ENCODE measurements at places on chromosomes 6 and 20. TPM values are rescaled to one million over a fixed set of nuclear protein-coding genes. Genes with fewer than 3 reads are reported as not detected.
A peak's percentile ranks its signal among the peaks of the same experiment; 100 is the strongest.

DNA sequence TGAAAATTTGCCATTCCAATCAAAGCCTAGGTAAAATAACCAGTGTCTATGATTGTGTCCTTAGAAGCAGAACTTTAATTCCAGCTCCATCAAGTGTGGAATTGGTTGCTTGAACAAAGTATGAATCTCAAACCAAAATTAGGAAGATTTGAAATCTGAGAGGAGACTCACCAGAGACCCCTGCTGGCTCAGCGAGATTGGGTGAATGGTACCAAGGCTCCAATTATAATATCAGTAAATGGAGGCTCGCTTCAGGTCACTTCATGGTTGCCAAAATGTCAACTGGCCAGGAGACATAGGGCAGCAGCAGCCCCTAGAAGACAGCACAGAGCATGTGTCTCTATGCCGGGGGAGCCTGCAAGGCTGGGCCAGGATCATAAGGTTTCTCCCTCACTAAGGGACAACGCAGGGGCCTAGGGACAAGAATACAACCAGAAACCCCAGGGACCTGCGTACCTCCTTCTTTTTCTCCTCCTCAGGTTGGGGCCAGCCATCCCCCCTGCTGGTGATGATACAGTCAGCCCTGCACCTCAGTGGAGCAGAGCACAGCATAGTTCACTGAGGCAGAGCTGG, 14.0 kb downstream of the RBL1 start:
- DNase-seq: peak; percentile 51

GRCh38 chr6:141598487-141598886, 534.2 kb upstream of the GJE1 start:
- no peak for DNase-seq

DNA sequence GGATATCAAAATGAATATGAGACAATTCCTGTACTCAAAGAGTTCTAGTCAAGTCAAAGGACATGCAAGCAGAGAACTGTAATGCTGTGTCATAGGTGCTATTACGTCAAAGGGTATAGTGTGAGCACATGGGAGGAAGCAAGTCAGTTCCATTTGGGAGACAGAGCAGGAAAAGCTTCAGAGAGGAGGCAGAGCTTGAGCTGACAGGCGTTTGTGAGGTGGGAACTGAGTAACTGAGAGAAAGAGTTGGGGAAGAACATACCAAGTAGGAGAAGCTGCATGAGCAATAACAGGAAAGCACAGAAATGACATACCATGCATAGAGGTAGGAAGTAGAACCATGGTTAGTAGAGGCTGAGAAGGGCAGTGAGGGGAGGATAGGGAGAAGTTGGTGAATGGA, 15.2 kb upstream of the SSR1 start:
- DNase-seq: no peak

- no peak for DNase-seq
Measured at GRCh38 chr6:48766349-48766748, 655.4 kb upstream of the PTCHD4 start.

DNA sequence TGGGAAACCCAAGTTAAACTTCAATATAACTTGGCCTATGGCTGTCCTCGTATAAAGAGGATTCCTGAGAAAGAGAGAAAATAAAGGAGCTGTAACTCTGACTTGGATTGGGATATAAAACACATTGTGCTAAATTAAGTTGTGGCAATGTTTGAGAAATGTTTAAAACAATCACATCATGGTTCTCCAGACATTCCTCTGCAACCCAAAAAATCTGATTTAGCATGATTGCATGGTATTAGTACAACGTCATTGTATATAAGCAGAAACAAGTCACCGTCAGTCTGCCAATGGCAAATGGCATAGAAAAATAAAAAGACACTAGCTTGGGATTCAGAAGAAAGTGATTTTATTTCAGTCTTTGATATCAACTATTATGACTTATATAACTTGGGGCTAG, 140.2 kb upstream of the FAM83B start:
- no peak for DNase-seq

CNR1 gene
- not detected for total RNA-seq
